ENCODE measurements at places on chromosomes 5 and 9.

DNA sequence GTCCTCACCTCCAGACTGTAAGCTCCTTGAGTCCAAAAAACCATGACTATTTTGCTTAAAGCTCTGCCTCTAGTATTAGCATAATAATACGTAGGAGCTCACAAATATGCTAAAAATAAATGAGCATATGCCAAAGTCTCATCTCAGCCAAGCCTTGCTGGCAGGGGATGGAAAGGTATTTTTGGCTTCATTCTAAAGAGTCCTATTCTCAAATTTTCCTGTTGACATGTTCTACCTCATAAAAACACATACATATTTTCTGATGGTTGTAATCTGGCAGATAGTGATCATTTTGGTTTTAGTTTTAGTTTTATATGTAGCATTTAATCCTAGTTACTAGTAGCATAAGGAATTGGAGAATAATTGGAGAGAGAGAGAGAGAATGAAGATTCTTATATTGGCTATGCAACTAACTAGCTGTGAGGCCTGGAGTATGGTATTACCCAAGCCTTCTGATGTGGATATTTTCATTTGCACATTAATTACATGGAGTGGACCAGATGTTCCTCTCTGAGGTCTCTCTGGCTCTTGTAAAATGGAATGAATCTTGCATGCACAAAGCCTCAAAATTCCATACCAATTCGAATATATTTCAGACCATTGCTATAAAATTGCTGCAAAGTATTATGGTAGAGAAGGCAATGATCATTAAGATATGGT is 55.8 kb downstream of the PIP5K1B start:
- DNase-seq = no peak

DNA sequence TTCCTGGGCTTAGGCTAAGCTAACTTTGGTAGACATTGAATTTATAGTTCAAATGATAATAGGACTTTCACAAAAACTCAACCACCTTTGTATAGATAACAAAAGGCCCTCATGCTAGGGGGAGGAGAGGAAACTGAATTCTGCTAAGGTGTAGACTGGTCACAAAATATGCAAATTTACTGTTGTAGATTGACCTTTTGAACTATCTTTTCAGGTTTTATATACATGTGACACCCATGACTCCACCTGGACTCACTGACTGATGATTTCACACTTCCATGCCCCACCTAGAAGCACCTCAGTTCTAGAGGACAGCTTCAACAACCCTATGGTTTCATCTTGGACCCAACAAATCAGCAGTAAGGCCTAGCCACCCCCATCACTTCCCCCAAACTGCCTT is 165.7 kb downstream of the CEMIP2 start:
- DNase-seq = no peak

GRCh38 chr5:101543780-101544179 is 640.7 kb upstream of the ST8SIA4 start:
- no peak for DNase-seq

- DNase-seq = no peak
Measured at GRCh38 chr5:135383803-135384495, 15.1 kb downstream of the MACROH2A1 start.

DNA sequence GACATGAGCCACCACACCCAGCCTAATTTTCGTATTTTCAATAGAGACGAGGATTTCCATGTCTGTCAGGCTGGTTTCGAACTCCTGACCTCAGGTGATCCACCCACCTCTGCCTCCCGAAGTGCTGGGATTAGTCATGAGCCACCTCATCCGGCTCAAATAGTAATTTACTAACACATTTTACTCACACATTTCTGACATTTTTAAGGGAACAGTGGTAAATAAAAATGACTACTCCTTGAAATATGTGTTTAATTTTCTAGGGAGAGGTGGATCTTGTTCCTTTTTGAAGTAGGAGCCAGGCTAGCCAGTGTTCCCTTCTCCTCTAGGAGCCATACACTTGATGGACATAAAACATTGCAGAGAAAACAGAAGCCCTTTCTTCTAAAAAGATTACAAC is 55.2 kb upstream of the ERBIN start:
- no peak for DNase-seq

- no peak for DNase-seq
Measured at GRCh38 chr5:4868140-4868735, 271.9 kb upstream of the ADAMTS16 start.

GRCh38 chr5:93899026-93899600 is 157.7 kb upstream of the POU5F2 start:
- no peak for DNase-seq

DNA sequence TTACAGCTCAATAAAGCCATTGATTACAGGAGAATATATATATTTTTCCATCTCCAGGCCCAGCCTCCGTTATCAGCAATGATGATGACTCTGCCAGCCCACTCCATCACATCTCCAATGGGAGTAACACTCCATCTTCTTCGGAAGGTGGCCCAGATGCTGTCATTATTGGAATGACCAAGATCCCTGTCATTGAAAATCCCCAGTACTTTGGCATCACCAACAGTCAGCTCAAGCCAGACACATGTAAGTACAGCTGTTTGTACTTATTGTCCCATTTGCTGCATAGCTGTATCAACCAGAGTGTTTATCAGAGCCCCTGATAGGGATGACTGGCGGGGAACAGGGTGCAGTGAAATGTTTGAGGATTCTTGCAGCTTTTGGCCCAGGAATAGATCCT is 197.7 kb downstream of the NTRK2 start:
- DNase-seq = no peak

- DNase-seq = no peak
Measured at GRCh38 chr5:139709582-139710318, 61.6 kb downstream of the CXXC5 start.

GRCh38 chr9:83362341-83362995 is 175.7 kb downstream of the FRMD3 start:
- no peak for DNase-seq

DNA sequence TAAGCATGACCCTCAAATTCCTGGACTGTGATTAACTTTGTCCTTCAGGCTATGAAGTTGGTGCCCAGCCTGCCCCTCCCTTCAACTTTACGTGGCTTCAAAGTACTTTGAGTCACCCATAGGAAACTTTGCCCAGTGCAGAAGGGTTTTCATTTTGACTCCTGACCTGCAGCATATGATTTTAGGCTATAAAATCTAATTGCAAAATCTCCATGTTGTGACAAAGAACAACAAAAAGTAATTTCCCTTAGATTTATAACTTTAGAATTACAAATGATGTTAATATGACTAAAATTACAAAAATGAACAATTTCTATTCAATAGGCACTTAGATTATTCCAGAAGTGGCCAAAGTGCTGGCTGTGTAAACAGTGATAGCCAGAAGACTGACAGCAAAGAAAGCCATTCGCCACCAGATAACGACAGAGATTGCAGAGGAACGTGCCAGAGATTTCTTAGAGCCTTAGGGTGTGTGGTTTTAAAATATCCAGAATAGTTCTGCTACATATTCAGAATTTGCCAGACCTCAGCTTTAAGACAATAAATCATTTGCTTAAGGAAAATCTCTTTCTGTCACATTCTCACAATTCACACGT is 197.4 kb downstream of the SEMA5A start:
- no peak for DNase-seq

GRCh38 chr9:127279717-127280285 is 15.2 kb downstream of the GARNL3 start:
- no peak for DNase-seq

DNA sequence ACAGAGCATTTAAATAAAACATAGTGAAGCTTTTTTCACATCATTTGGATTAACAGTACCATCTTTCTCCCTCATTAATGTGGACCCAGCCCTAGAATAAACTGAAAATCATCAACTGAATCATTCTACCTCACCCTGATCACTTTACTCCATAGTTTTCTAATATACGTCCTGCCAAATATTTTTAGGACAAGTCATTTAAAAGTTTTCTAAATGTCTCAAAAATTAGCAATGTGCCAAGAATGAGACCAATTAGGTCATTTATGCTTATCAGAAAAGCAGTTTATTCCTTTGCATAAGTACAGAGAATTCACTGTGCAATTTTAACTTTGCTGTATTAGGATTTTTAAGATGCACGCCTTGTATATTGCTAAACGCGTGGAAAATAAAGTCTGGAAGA is 284.4 kb downstream of the PIK3R1 start:
- no peak for DNase-seq

GRCh38 chr5:142182840-142183239 is 74.3 kb downstream of the NDFIP1 start:
- no peak for DNase-seq

GRCh38 chr5:59333416-59333815 is 560.1 kb downstream of the PDE4D start:
- DNase-seq = no peak

DNA sequence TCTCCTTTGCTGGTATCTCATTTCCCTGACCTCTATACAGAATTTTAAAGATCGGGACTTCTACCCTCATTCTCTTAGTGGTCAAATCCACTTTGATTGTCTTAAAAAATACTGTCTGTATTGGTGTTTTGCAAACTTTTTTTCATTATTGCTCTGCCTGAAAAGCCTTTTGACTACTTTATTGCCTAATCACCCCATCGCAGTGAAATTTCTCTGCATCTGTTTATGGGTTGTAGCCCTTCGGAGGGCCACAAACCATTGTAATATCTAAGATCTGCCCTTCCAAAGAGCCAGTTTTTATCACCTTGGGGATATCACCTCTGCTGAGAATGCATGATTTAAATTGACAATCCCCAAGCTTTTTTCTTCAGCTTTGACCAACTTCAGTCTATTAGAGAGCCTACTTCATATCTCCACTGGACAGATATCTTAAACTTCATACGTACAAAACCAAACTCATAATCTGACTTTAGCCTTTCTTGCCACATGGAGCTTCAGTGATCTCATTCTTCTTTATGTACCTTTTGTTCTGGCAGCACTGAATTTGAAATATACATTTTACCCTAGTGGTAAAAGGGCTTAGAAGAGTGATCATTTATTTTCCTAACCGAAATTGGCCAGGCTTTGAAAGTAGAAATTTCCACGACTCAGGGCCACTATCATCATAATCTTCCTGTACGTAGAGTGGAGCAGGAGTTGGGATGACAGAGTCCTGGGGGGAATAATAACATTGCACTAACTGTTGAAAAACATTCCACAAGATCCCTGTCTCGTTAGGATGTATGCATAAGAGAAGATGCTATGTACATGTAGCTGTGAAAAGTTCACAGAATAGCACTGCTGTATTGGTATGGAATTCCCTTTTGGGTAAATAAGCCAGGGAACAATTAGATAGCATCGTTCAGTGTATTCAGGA is 21.4 kb downstream of the KIF2A start:
- DNase-seq = no peak

GRCh38 chr5:125890511-125890931 is 532.7 kb upstream of the GRAMD2B start:
- DNase-seq = no peak

DNA sequence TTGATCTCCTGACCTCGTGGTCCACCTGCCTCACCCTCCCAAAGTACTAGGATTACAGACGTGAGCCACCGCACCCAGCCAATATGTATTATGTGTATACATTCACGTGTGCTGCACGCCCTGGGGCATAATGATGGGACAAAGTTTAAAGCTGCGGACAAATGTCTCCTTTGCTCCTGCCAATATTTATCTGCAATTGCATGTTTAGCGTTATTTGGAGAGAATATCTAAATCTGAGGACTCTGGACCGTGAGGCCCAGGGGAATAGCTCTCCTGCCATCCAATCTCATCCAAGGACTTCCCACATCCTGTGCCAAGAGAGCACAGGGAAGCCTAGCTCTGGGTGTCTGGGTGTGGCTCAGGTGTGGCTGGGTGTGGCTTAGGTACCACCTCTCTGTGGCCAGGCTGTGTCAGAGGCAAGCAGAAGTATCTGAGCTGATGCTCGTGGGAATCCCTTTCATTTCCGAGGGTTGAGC is 6.9 kb upstream of the BOD1 start:
- no peak for DNase-seq

DNA sequence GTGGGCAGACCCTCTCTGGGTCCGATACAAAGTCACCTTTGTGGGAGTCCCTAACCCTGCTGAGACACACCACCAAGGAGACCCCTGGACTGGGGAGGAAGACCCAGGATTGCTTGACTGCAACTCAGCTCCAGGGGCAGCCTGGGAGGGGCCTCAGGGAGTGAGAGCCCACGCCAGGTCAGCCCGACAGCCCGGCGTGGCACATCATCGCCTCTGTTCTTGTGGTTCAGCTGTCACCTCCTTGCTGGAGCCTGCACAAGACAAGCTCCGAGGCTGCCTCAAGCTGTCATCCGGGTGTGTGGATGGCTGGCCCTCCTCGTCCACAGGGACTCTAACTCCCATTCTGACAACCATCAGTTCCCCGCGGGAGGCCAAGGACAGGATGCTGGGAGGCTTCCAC is 133.6 kb downstream of the ZNF354C start:
- no peak for DNase-seq

- DNase-seq = no peak
Measured at GRCh38 chr5:141493500-141494422, 4.9 kb downstream of the PCDHGC5 start.

DNA sequence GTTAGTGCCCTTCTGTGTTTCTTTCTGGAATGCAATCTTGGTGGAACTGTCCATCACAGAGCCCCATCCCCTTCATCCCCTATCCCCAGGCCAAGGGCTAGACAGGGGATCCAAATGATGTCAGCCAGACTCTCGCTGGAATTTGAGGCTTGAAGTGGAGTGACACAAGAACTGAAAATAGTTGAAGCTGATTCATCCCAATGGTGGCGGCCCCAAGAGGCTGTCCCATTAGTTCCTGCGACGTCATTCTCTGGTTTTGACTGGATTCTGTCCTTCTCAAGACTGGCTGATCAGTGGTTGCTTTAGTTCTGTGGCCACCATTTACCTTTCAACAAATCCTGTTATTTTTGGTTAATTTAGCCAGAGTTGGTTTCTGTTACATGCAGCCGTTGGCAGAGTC is 59.9 kb downstream of the SUB1 start:
- no peak for DNase-seq

DNA sequence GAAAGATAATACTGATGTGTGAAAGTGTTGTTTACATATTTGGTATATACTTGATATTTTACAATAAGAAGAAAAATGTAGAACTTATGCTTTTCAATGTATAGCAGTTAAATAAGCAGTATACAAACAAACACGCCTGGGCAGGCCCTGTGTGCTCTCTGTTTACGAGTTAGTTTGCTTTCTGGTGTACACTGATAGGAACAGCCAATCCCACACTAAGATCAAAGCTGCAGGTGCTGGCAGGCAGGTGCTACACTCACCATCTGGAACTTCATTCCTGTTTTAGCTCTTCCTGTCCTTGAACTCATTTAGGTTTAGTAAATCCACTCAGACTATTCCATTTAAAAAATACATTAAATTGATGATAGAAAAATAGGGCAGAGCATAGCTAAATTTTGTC is 614.7 kb upstream of the ST8SIA4 start:
- DNase-seq = no peak

GRCh38 chr5:135153661-135154060 is 119.6 kb upstream of the PITX1 start:
- no peak for DNase-seq

- DNase-seq = no peak
Measured at GRCh38 chr9:131470581-131470991, 32.1 kb upstream of the POMT1 start.

All from cortex of kidney (tissue), 1 donor.